ENCODE measurements at places on chromosomes 11 and 22.
A peak's percentile ranks its signal among the peaks of the same experiment; 100 is the strongest.

DNA sequence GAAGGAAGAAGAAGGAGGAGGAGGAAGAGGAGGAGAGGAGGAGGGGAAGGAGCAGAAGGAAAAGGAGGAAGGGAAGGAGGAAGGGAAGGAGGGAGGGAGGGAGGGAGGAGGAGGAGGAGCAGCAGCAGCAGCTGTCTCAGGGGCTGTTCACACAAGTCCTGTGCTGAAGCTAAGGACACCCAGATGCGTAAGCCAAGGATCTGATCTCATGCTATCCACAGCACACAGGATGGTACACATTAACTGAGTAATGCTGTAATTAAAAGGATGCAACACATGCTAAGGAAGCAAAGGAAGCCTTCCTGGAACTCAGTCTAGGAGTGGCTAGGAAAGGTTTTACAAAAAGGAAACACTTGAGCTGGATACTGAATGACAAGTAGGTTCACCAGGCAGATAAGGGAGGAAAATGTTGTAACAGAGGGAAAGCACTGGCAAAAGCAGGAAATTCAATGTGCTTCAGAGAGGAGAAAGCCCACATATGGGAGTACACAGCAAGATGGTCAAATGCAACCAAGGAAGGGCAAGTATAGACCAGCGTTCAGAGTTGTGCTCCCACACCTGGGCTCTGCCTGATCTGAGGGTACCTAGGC, 32.0 kb downstream of the TRIM66 start:
- DNase-seq = no peak

GRCh38 chr11:8363921-8364320, 100.2 kb upstream of the LMO1 start:
- no peak for DNase-seq

GRCh38 chr11:72233056-72233772, 8.6 kb downstream of the INPPL1 start:
- DNase-seq = no peak

GRCh38 chr11:112388496-112388895, 127.8 kb upstream of the PLET1 start:
- no peak for DNase-seq

DNA sequence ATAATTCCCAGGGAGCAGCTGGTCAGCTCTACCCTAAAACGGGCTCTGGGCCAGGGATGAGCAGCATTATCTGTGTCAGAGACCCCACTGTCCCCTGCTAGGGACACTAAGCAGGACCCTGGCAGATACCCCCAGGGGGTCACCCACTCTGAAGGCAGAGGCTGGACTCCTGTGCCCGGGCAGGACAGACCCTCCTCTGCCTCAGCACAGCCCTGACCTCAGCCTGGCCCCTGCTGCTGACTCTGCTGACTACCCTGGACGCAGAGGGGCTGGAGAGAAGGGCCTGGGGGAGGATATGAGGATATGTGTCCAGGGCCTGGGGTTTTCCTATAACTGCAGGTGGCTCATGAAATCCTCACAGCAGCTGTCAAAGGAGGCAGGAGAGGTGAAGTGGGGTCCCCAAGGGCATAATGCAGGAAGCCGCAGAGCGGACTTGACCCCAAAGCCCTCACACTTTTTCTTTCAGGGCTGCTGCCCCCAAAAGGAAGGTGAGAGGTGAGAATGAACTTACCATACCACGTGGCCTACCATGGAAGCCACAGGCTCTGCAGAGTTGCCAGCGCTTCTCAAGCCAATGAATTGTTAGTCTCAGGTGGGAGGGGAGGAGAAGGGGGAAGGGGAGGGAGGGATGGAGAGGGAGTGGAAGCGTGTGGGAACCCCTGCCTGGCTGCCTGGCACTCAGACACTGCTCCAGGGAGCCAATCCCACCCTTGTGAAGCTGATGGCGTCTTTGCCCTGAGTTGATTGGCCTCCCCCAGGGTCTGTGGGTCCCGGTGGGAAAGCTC, 76.7 kb upstream of the WNT11 start:
- DNase-seq = no peak

DNA sequence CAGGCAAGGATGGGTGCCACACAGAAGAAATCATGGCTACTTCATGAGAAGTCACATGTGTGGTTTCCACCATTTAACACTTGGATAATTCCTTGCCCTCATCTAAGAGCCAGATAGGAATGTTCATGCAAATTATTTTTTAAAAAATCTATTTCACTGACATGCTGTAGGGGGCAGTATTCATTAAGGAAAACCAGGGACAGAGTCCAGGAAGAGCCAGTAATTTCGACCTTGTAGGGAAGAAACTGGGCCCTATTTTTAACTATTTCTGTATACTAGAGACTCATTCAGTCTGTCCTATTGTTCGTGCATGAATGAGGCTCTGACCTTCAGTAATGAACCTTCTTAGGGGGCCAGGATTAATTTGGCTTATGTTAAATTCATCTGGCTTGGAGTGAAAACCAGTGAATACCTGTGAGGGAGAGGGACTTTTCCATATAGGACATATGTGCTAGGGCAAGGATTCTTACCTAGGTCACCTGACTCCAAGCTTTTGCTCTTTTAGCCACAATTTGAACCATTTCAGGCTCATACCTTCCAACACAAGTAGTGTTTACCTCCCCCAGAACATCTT, 192.7 kb downstream of the NAV2 start:
- peak; percentile 16 for DNase-seq
